ENCODE measurements at places on chromosomes 16 and 17.
A peak's percentile ranks its signal among the peaks of the same experiment; 100 is the strongest.

DNA sequence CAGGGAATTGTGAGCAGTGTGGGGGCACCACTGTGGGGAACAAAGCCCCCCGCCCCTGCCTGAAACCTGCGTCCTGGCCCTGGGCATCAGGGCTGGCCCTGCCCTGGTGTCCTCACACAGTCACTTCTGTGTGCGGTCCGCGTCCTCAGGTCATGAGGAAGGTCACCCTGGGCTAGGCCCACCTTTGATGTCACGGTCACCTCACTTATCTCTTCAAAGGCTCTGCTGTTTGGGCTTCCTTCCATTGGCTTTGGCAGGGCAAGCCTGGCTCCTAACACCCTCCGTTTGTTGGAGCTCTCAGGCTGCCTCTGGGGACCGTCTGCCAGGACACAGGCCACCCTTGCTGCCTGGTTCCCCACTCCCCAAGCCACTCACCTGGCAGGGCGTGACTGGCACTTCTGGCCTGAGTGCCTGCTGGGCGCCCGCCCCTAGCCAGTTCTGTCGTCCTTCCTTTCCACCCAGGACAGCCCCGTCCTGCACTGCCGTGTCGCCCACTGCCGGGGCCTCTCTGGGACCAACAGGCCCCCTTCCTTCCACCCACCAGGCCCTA is 8.8 kb downstream of the CENPX start:
- DNase-seq: no peak

GRCh38 chr16:89434490-89434889 is 55.9 kb downstream of the ANKRD11 start:
- DNase-seq: no peak

DNA sequence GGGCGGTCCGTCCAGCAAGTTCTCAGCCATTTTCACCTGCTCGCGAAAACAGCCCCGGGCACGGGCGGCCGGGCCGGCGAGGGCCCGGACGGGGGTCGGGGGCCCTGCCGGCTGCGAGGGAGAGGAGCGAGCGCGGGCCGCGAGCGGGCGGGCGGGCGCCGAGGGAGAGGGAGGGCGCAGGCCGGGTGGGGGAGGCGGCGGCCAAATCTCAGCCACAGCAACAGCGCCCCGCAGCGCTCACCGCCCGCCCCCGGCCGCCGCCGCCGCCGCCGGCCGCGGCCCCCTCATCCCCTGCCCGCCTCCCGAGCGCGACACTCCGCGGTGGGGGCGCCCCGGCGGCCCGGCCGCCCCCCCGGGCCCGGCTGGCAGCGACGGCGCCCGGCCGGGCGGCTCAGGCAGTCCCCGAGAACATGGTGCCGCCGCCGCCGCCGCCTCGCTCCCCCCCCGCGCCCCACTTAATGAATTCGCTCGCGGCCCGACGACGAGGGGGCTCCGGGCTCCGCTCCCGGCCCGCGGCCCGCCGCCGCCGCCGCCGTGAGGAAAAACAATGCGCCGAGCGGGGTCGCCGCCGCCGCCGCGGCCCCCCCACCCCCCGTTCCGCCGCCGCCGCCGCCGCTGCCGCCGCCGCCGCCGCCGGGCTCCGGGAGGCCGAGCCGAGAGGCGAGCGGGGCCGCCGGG is 487 bp downstream of the CREBBP start:
- DNase-seq: peak; percentile 46

GRCh38 chr17:1446201-1446600 is 9.8 kb downstream of the CRK start:
- DNase-seq: no peak

- no peak for DNase-seq
Observed at GRCh38 chr16:53558710-53559109, 55.7 kb upstream of the AKTIP start.

- no peak for DNase-seq
Observed at GRCh38 chr16:84629580-84629979, 11.7 kb upstream of the COTL1 start.

DNA sequence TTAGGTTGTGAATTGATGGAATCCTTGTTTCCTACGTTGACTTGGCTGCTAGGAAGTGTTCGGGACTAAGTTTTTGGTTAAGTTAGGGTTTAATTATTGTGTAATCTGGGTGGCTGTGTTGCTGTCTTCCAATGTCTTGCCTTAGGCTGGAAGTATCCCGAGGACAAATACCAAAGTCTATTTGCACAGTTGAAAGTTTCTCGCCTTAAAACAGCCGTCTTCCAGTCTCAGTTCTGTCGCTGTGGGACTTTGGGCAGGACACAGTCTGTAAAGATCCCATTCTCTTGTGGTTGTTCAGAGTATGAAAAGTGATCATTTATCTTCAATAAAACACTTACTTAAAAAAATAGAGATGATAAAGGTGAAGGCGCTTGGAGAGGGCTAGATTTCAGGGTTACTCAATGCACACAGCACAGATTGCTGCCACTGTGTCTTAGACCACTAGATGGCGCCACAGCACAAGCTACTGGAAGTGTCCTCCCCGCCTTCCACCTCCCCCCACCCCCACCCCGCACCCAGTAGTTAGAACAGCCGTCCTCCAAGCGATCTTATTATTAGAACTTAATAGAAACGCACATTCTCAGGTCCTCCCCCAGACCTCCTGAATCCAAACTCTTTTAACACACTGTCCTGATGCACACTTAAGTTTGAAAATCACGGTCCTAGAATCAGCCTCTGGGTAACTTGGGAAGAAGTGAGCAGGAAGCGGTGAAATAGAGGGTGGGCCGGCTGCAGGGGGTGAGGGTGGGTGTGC is 45.8 kb downstream of the AKAP1 start:
- DNase-seq: peak; percentile 82

DNA sequence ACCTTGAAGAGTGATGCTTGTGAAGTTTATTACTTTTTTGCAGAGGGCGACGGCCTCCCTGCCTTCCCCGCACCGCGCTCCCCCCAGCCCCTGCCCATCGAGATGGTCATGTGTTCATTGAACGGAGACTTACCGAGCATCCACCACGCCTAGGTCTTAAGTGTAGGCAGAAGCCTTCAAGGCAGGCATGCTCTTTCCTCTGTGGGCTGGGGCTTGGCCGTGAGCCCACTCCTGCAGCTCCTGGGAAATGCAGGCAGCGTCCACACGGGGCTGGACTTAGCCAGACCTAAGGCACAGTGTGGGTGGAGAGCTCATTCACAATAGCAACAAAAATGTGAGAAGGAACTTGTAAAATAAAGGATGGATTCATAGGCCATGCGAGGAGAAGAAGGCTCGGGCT is 19.2 kb downstream of the RNF213 start:
- DNase-seq: no peak

GRCh38 chr17:65684631-65685030 is 123.2 kb upstream of the AXIN2 start:
- no peak for DNase-seq

GRCh38 chr17:15884731-15885130 is 60.2 kb upstream of the ADORA2B start:
- DNase-seq: no peak

- DNase-seq: no peak
Observed at GRCh38 chr17:21389394-21389793, 13.2 kb downstream of the KCNJ12 start.

DNA sequence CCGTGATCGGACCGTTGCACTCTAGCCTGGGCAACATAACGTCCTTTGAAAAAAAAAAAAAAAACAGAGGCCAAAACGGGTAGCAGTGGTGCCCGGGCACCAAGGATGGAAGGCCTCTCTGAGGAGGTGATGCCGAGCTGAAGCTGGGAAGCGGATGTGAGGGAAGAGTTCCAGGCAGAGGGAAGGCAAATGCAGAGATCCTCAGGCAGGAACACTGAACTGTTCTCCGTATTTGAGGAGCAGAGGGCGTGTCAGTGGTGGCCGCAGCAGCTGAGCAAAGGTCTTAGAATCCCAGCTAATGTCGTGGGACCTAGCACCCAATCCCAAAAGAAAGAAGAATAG is 656 bp upstream of the KCTD13 start:
- no peak for DNase-seq

DNA sequence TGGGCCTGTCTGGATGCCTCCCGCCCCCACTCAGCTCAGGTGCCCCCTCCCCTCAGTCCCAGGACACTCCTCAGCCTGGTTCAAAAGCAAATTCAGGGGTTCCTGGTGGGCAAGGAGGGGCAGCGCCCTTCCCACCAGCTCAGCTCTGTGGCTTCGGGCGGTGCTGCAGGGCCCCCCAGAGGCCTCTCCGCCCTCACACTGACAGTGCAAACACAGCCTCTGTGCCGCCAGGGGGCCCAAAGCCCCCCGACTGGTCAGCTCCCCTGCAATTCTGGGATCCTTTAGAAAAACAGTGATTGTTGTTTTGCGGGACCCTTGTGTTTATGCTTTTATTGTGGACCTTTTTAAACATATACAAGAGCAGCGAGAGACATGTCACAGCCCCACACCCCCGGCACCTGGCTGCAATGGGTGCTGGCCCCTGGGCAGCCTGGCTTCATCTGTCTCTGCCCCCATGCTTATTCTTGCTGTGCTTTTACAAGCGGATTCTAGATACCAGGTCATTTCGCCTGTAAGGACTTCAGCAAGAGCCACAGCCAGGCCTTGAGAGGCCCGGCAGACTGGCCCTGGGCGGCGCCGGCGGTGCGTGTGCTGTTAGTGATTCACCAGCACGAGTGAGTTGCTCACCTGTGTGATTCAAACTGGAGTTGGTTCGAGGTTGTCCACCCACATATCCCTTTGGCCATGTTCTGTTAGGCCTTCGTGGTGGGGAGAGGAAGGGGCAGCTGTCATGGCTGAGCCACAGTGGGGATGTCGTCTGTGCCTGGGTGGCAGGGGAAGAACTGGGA is 21.2 kb downstream of the ZNF469 start:
- no peak for DNase-seq

DNA sequence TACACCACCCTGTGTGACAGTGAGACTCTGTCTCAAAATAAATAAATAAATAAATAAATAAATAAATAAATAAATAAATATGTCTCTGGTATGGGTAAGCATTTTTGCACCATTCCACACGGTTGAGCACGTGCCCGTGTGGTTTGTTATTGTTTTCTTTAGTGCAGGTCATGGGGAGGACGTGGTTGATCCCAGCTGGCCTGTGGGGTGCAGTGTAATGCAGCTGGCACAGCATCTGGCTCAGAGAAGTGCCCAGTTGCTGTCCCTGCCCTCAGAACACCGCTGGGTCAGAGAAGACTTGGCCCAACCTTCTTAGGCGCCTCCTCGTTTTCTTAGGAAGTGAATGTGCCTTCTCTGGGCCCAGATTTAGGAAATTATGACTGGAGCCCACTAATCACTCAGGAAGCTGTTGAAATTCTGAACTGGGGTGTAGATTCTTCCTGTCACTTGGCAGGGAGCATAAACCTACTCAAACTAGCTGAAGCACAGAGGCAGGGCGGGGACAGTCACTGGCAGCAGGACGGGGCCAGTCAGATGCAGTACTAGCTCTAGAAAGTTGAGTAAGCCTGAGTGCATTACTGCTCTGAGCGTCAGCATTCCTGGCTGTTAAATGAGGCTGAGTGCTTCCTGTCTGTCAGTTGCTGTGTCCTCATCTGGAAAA is 85.9 kb downstream of the SNX29 start:
- DNase-seq: no peak

DNA sequence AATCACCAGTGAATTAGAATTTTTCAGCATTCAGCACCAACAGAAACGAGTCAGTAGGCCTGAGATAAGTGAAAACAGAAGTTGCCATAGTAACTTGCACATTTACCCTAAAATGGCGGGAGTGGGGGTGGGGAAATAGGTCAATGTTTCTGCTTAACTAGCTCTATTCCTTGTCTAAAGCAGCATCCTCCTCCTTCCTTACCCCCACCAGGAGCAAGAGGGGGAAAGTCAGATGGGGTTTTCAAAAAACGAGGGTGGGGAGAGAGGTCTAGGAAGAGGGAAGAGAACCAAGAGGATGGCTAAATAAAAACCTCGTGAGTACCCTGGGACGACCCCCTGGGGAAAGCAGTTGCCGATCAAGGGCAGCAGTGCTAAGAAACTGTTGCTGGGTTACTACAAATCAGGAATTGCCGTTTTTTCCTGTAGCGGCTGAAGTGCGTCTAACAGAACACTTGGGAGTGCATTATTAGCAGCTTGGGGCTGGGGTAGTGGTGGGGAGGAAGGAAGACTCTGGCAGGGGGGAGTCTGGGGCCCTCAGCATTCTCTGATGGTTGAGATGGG is 34.4 kb upstream of the MNT start:
- DNase-seq: no peak

- DNase-seq: peak; percentile 46
Observed at GRCh38 chr16:74813109-74813641, 38.6 kb upstream of the FA2H start.

DNA sequence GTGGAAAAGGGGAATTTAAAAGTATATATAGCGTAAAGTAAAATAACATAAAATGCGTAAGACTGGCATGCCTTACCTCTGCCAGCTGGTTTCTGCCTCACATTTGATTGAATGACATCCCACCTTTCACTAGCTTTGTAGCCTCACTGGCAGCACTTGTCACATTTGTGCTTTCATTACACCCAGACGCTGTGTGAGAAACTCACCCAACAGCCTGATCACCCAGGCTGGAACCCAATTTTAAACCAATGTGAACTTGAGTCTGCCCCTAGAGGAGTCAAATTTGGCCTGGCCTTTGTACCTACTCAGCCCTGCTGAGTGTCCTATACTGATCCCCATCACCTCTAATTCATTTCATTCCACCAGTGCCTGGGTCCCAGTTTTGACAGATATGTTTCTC is 4.8 kb upstream of the THUMPD1 start:
- DNase-seq: no peak

GRCh38 chr17:7471729-7472128 is 7.7 kb downstream of the ZBTB4 start:
- DNase-seq: no peak

- DNase-seq: no peak
Observed at GRCh38 chr16:56907401-56907800, 24.5 kb upstream of the HERPUD1 start.

DNA sequence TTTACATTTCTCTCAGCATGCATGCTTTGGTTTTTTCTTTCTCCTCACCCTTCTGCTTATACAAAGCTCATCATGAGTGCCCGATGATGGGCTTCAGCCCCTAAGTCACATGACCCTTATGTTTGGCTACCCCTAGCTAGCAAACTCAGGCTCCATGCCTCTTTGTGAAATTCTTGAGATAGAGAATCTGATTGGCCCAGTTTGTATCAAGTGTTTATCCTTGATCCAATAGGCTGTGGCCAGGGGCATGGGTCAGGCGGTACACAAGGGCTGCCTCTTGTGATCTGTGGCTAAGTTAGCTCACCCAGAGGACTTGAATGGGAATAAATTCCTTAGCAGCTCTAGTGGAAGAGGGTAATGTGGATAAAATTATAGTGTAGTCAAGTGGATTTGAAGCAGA is 11.5 kb upstream of the TOX3 start:
- no peak for DNase-seq

DNA sequence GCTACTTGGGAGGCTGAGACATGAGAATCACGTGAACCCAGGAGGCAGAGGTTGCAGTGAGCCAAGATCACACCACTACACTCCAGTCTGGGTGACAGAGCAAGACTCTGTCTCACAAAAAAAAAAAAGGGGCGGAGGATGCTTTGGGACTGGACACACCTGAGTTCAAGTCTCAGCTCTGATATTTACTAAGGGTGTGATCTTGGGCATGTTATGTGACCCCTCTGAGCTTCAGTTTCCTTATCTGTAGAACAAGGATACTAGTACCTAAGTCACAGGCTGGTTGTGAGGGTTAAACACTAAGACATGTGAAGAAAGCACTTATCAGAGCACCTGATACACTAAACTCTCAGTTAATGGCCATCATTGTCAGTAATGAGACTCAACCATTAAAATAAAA is 25.9 kb downstream of the HOXB1 start:
- DNase-seq: no peak

Measured in effector CD8-positive, alpha-beta T cell (primary cell).